ENCODE measurements at places on chromosomes 11 and 22.

GRCh38 chr22:28151151-28151816 is 232.2 kb upstream of the PITPNB start:
- DNase-seq: no peak

DNA sequence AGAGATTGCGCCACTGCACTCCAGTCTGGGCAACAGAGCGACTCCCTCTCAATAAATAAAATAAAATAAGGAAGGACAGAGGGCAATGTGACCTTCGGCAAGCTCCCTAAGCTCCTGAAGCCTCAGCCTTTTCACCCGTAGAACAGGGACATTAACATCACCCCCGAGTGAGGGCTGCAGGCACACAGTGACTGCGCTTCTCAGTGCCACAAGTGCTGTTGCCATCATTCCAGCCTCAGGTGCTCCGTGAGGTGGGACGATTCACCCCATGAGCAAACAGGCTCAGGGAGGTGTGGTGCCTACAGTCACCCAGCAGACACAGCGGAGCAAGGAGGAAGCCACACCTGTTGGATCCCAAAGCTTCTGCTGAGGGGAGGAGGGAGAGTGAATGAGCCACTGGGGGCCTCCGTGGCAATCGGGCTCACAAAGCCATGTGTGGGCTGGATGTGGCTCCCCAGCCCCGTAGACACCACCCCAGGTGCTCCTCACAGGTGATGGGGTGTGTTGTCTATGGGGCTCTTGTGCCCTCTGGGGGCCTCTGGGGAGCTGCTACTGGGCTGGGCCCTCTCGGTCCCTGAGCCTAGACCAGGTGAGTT is 9.1 kb upstream of the TCF20 start:
- DNase-seq: no peak

DNA sequence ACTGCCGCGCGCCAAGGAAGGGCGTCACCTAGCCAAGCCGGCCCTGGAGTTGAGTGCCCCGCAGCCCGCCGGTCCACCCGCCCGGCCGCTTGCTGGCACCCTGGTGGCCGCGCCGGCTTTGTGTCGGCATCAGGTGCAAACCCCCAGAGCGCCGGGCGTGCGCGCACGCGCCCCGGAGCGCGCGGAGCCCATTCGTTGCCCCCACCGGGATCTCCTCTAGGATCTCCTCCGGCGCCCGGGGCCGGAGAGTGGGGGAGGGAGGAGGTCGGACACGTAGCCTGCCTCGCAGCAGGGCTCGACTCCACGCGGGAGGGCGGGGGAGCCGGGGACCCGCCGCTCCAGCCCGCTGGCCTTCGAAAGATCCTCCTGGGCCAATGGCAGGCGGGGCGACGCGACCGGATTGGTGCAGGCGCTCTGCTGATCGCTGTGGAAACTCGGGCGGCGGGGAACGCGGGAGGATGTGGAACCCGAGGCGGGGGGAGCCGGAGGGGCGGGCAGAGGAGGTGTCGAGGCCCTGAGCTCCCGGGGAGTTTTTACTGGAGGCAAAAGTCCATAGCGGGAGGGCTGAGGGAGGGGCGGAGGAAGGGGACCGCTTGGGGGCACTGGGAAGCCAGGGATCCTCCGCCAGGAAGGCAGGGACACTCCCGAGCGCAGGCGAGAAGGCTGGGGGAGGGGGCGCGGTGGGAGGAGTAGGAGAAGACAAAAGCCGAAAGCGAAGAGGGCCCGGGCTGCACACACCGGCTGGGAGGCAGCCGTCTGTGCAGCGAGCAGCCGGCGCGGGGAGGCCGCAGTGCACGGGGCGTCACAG is at the start of gene FADS2:
Gene FADS2, plus strand, starts transcription at position 730 of the 808 bp plus-strand sequence. CDS start 91 bp downstream, outside the sequence.
- no peak for DNase-seq

DNA sequence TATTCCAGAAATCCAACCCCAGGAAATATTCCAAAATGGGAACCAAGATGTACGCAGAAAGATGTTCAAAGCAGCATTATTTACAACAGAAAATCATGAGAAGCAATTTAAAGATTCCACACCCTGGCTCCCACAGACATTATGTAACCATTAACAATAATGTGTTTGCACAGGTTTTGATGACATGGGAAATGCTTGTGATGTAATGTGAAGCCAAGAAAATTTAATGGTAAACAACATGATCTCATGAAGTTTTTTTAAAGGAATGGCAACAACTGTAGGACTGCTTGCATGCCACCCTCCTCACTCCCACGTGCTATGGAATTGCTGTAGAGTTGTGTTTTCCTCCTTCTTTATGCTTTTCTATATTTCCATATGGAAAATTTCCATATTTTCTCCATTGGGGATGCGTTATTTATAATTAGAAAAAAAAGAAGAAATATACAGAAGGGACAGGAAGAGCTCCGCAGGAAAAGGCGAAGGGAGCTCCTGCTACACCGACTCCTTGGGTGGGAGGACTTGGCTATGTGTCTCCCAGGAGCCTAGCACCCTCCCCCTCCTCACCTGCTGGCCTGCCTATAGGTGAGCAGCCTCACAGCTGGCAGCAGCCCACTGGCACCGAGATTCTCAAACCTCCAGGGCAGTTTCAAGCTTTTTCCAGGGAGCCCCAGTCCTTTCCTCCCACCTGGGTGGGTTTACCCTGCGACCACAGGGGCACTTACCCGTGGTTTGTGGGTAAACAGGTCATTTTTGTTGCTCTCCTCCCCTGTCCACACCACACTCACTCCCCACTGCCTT is 20.9 kb downstream of the LRFN4 start:
- DNase-seq: no peak

DNA sequence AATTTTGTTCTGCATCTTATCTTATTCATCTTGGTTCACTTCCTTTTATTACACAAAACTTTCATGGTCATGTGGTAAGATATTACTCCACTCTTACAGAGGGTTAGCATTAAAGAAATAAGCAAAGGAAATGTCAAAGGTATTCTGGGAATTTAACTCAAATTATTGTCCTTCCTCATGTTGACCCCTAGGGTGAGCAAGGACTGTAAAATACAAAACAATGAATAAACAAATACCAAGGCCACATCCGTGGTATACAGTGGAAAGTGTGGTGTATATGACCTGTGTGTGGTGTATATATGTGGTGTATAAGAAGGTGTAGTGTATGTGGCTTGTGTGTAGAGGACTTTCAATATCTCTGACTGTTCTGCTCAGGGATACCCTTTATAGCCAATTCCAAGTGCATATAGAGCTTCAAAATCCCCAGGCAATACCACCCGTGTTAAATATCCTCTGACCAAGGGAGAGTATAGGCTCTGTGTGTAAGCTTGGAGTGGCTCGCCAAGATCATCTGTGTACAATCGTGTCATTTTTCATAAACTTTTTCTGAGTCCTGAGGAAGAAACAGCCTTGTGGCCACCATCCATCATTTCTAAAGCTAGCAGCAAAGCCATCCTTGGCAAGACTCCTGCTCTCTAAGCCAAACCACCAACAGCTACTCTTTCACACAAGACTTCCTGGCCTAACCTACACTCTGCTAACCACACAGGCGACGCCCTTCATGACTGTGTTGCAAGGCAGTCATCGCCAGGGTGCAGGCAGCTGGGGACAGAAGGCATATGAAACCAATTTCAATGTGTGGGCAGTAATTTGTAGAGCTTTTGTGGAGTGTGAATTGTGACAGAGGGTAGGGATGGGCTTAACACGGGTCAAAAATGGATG is 548.0 kb downstream of the ETS1 start:
- DNase-seq: no peak

GRCh38 chr22:20549232-20549841 is 41.9 kb downstream of the MED15 start:
- DNase-seq: no peak

DNA sequence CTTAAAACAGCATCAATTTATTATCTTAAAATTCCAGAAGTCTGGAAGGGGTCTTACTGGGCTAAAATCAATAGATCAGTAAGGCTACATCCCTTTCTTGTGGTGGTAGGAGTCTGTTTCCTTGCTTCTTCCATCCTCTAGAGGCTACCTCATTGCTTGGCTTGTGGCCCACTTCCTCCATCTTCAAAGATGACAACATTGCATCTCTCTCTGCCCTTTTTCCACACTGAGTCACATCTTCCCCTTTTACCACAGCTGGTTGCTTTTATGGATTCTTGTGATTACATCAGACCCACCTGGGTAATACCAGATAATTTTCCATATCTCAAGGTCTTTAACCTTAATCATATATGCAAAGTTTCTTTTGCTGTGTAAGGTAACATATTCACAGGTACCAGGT is 60.9 kb downstream of the GRIA4 start:
- DNase-seq: no peak

DNA sequence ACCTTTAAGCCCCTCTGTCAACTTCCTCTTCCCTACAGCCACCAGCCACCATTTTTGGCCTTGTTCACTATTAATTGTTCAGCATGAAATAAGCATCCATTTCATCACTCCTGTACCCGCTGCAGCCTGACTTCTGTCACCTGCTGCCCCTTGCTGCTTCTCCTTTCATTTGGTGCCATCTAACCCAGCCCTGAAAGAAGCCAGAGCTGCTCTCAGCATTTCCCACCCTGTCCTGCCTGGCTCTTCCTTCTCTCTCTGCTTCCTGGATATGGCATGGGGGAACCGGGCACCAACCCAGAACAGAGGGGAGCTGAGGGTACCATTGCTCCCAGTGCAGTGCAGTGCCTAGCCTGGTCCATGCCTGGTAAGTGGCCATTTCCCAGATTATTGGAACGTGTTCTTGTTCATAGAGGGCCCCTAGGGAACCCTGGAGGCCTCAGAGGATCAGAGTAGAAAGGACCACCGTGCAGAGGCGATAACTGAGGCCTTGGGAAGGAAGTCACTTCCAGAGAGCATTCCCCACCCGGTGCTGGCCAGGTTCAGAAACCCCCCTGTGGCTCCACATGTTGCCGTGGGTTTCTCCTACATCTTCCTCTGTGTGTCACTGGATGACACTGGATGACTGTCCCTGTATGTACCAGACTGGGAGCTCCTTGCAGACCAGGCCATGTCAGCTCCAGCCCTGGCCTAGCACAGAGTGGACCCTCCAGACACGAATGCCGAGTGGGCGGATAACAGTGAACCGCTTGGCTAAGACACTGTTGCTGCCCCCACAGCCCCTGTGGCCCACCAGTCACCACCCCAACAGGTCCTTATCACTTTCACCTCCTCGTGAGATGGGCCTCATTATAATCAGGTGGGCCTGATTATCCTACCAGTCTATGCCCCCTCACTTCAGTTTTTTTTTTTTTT is 4.7 kb downstream of the YDJC start:
- no peak for DNase-seq

- DNase-seq: no peak
Measured at GRCh38 chr11:26963764-26964163, 30.1 kb upstream of the FIBIN start.

DNA sequence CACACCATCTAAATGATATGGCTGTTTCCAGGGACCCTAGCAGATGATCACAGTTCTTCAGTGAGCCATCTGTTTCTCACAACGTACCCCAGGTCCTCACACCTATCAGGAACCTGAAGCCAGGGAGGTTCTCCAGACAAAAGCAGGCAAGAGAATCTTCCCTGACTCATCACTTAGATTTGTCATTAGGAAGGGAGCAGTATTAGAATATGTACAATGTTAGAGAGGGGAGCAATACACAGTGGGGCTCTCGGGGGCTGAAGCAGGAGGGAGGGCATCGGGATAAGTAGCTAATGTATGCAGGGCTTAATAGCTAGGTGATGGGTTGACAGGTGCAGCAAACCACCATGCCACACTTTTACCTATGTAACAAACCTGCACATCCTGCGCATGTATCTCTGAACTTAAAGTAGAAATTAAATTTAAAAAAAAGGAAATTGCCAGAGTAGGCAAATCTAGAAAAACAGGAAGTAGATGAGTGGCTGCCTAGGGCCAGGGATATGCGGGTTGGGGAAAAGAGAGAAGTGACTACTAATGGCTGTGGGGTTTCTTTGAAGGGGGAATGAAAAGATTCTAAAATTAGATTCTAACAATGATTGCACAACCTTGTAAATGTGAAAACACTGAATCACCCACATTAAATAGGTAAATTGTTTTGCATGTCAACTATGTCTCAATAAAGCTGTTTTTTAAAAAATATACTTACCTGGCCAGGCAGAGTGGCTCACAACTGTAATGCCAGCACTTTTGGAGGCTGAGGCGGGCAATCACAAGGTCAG is 14.4 kb downstream of the C22orf42 start:
- DNase-seq: no peak

DNA sequence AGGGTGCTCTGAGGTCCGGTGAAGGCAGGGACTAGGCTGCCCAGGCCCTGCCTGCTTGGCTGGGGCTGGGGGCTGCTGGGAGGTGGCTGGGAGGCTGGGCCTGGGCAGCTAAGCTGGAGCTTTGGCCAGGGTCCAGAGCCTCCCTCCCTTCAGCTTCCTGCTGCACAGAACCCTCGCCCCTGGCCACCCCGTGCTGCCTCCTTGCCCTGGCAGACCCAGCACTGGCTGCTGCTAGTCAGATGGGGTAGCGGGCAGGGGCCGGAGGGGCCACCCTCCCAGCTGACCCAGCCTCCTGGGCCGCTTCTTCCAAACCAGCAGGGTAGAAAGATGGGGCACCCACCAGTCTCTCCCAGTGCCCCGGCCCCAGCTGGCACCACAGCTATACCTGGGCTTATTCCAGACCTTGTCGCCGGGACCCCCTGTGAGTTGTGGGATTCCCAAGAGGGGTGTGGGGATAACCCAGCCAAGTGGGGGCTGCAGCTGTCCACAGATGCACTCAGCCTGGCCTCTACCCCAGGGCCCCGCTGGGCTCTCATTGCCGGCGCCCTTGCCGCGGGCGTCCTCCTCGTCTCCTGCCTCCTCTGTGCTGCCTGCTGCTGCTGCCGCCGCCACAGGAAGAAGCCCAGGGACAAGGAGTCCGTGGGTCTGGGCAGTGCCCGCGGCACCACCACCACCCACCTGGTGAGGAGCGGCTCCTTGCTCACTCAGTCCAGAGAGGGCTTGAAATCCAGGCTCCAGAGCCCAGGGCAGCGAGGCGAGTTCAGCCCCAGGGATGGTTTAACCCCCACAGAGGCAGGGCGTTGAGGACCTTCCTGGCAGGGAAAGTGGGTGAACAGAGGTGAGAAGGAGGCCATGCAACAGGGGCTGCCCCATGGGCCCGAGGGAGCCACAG is at the start of gene SYT8:
Gene SYT8, plus strand, starts transcription at position 212 of the 892 bp plus-strand sequence. Its CDS starts 116 bp downstream, at position 328.
- DNase-seq: no peak

DNA sequence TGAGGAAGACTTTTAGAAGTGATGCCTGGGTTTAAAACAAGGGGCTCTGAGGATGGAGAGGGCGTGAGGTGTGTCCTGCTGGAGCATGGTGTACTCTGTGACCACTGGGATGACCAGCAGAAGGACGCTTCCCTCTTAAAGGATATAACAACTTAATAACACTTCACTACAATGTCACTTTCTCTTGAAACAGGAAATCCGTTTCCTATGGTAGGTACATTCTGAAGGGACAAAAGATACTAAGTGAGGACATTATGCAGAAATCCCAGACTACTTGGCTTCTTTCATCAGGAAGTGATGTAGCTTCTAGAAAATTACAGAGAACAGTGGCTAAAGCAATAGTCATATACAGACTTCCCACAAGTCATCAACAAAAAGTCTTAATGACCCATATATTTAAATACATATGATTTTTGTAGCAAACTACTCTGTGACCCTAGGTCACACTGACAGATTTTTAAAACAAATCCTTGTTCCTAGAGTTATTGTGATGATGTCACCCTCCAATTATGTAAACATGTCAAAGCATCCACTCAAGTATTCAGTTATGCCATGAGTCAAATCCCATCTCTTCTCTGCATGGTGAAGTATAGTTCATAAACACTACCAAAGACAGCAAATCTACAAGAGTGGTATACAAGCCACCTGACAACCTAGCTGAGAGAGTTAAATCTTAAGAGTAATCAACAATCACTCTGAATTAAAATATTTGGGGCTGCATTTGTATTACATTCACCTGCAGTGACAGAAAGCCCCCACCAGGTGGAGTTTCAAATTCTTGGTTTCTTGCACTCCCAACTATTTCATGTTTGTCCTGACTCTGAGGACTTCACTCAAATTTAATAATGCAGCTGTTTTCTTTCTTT is 32.8 kb downstream of the PITPNB start:
- no peak for DNase-seq

- no peak for DNase-seq
Measured at GRCh38 chr11:130601764-130602460, 153.5 kb downstream of the ADAMTS15 start.

Data from GM18507 (cell line).